Esophagus squamous epithelium (tissue), 5 donors: ENCODE measurements at places on chromosomes 11 and 22. TPM values are rescaled to one million over a fixed set of nuclear protein-coding genes. Genes with fewer than 3 reads are reported as not detected.

GRCh38 chr11:13229711-13230318 lies 47.8 kb upstream of the BMAL1 start:
- no peak for DNase-seq
- H3K27ac ChIP-seq = no peak overlapping the region
- H3K4me3 ChIP-seq = no peak overlapping the region
- no peaks in the 10 kb centered on the region for H3K36me3 ChIP-seq
- H3K27me3 ChIP-seq = no peaks in the 10 kb centered on the region
- no peaks in the 10 kb centered on the region for H3K4me1 ChIP-seq

GRCh38 chr11:12552692-12553091 lies 121.5 kb upstream of the TEAD1 start:
- DNase-seq = no peak
- H3K27me3 ChIP-seq = no peaks in the 10 kb centered on the region
- H3K36me3 ChIP-seq = no peaks in the 10 kb centered on the region
- no peak overlapping the region for H3K4me3 ChIP-seq
- H3K4me1 ChIP-seq = no peaks in the 10 kb centered on the region

The PRR5 gene
- 20.8 TPM for total RNA-seq

The NXPE1 gene
- total RNA-seq = not detected

GRCh38 chr22:41831383-41831782 lies 1.5 kb upstream of the SREBF2 start:
- peak overlapping the region; percentile 99 for H3K27ac ChIP-seq
- no peak for DNase-seq
- peaks cover 12% of the 10 kb centered on the region for H3K36me3 ChIP-seq
- peaks cover 68% of the 10 kb centered on the region for H3K4me1 ChIP-seq
- no peak overlapping the region for H3K4me3 ChIP-seq
- no peaks in the 10 kb centered on the region for H3K27me3 ChIP-seq

DNA sequence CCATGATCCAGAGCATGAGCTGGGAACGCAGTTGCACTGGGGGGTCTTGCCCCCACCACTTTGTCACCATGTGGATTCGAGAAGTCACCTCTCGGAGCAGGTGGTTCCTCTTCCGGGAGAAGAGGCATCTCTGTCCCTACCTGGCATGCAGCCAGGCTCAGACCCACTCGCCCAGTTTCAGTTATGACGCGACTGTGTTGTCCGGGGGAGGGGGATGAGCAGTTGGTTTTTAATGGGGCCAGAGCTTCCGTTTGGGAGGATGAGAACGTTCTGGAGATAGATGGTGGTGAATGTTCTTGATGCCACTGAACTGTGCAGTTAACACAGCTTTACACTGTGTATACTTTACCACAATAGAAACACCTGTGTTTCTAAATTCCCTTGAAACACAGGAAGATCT lies 41.5 kb downstream of the DHCR7 start:
- H3K36me3 ChIP-seq = no peaks in the 10 kb centered on the region
- DNase-seq = no peak
- no peak overlapping the region for H3K4me3 ChIP-seq
- H3K4me1 ChIP-seq = no peaks in the 10 kb centered on the region
- H3K27me3 ChIP-seq = no peaks in the 10 kb centered on the region
- H3K27ac ChIP-seq = no peak overlapping the region

DNA sequence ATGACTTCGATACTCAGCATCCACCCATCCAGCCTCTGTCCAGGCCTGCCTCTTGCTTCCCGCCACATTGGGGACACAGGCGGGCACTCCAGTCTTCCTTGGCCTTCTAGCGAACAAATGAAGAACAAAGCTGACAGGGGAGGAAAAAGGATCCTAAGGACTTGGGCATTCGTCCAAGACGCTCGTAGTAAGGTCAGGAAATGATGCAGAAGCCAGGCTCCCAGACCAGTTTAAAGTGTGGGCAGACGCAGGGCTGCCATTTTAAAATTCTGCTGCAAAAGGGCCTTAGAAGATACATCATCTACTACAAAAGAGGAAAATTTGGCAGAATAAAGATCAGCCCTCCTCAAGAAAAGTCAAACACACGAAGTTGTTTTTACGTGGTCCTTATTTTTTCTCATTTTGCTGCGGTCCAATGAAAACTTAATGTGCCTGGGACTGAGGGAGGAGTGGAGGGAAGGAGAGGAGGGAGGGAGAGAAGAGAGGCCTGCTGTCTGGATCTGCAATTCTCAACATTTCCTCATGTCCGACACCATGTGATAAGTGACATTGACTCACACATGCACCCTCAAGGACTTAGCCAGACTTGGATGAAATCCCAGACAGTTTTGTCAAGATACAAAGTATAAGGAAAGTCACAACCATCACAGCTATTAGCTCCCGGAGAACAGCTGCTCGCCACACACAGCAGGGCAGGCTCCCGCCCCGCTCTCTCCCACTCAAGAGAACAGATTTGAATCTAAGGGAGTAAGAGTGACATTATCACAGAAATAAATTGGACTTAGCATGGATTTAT lies 5.7 kb downstream of the DNAL4 start:
- H3K27me3 ChIP-seq = no peaks in the 10 kb centered on the region
- no peak overlapping the region for H3K4me3 ChIP-seq
- H3K27ac ChIP-seq = peak overlapping the region; percentile 41
- H3K36me3 ChIP-seq = peaks cover 17% of the 10 kb centered on the region
- H3K4me1 ChIP-seq = peaks cover 28% of the 10 kb centered on the region
- DNase-seq = no peak

GRCh38 chr22:37365950-37366349 lies 61.3 kb downstream of the ELFN2 start:
- no peaks in the 10 kb centered on the region for H3K36me3 ChIP-seq
- H3K4me3 ChIP-seq = no peak overlapping the region
- H3K27ac ChIP-seq = no peak overlapping the region
- H3K4me1 ChIP-seq = no peaks in the 10 kb centered on the region

DNA sequence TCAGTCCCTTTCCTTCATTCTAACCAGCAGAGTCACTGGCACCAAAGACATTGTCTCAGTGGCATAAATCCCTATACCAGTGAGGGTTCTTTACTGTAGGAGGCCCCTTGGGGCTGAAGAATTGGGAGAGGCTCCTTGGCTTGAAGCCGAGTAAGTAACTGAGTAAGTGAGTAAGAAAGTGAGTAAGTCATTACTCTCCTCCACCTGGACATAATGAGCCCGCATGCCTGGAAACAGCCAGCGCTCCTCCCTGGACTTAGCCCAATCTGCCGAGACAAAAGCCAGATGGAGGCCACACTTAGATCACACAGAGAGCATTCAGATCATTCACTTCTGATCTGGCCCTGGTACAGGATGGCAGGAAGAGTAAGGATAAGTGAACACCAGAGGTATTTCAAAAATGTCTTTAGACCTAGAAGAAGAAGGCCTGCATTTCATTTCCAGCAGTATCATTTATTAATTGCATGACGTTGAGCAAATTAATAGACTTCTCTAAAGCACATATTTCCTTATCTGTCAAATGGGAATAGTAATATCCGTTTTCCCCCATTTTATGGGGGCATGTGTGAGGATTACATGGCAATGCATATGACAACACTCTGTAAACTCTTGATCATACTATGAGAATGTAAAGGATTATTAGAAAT lies 8.2 kb upstream of the MICAL3 start:
- peaks cover 14% of the 10 kb centered on the region for H3K4me1 ChIP-seq
- H3K4me3 ChIP-seq = no peak overlapping the region
- DNase-seq = no peak
- H3K27ac ChIP-seq = peak overlapping the region; percentile 84
- H3K36me3 ChIP-seq = no peaks in the 10 kb centered on the region

DNA sequence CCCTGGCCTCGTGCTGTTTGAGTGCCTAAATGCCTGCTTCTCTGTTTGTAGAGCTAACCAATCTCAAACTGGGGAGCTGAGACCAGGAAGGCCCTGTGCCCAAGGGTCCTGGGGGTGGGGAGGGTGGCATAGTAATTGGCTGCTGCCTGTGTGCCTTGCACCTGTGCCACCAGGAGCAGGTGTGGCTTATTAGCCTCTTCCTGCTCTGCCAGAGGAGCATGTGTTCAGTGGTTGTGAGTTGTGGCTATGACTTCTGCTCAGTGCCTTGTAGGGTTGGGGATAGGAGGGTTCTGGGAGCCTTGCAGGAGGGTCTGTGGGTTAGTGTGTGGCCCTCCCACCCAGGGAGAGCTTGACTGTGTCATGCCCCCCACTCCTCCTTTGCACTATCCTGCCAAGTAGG lies 109.2 kb downstream of the ZBTB16 start:
- H3K4me1 ChIP-seq = peaks cover 95% of the 10 kb centered on the region
- H3K27ac ChIP-seq = peak overlapping the region; percentile 99

DNA sequence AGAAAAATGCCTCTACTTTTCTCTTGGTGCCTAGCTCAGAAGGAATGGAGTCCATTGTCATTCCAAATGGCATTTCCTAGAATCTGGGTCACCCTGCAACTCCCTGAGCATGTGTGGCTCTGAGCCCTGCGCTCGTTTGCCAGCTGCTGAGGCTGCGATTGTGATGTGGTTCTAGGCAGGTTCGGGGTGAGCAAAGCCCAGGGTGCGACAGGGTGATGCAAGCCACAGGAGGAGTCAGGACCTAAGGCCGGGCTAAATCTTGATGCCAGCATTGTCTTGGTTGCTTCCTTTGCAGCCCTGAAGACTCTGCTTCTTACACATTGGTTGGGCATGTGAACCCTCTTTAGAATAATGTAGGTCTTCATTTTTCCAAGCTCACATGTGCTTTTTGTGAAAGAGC lies 131.0 kb downstream of the MORC2 start:
- no peak for DNase-seq
- peaks cover 19% of the 10 kb centered on the region for H3K4me1 ChIP-seq
- H3K4me3 ChIP-seq = no peak overlapping the region
- H3K36me3 ChIP-seq = no peaks in the 10 kb centered on the region
- peak overlapping the region; percentile 82 for H3K27ac ChIP-seq
